Caco-2 (cell line): ENCODE measurements at places on chromosomes 4 and X. TPM values are rescaled to one million over a fixed set of nuclear protein-coding genes. Genes with fewer than 3 reads are reported as not detected.
A peak's percentile ranks its signal among the peaks of the same experiment; 100 is the strongest.

- peak overlapping the region; percentile 11 for H3K27ac ChIP-seq
- H3K36me3 ChIP-seq, result no peaks in the 10 kb centered on the region
- DNase-seq, result peak; percentile 57
- no peaks in the 10 kb centered on the region for H3K27me3 ChIP-seq
- no peak overlapping the region for H3K4me3 ChIP-seq
These were observed 195.7 kb upstream of the CASK start for GRCh38 chrX:42119076-42119475.

- H3K36me3 ChIP-seq, result no peaks in the 10 kb centered on the region
- no peaks in the 10 kb centered on the region for H3K4me1 ChIP-seq
- no peak overlapping the region for H3K27ac ChIP-seq
- no peak for DNase-seq
- H3K27me3 ChIP-seq, result no peaks in the 10 kb centered on the region
These were observed 1599.7 kb downstream of the ARAP2 start for GRCh38 chr4:34644579-34645115.

GRCh38 chr4:78722320-78722719 is 53.8 kb upstream of the BMP2K start:
- H3K4me3 ChIP-seq, result no peak overlapping the region
- DNase-seq, result no peak
- H3K36me3 ChIP-seq, result no peaks in the 10 kb centered on the region
- H3K4me1 ChIP-seq, result no peaks in the 10 kb centered on the region
- no peak overlapping the region for H3K27ac ChIP-seq

Gene SAGE1
- total RNA-seq, result not detected in 2 replicates

GRCh38 chr4:68079928-68080327 is 49.7 kb downstream of the TMPRSS11F start:
- H3K27ac ChIP-seq, result no peak overlapping the region
- no peaks in the 10 kb centered on the region for H3K4me1 ChIP-seq
- no peaks in the 10 kb centered on the region for H3K27me3 ChIP-seq
- no peak for DNase-seq

DNA sequence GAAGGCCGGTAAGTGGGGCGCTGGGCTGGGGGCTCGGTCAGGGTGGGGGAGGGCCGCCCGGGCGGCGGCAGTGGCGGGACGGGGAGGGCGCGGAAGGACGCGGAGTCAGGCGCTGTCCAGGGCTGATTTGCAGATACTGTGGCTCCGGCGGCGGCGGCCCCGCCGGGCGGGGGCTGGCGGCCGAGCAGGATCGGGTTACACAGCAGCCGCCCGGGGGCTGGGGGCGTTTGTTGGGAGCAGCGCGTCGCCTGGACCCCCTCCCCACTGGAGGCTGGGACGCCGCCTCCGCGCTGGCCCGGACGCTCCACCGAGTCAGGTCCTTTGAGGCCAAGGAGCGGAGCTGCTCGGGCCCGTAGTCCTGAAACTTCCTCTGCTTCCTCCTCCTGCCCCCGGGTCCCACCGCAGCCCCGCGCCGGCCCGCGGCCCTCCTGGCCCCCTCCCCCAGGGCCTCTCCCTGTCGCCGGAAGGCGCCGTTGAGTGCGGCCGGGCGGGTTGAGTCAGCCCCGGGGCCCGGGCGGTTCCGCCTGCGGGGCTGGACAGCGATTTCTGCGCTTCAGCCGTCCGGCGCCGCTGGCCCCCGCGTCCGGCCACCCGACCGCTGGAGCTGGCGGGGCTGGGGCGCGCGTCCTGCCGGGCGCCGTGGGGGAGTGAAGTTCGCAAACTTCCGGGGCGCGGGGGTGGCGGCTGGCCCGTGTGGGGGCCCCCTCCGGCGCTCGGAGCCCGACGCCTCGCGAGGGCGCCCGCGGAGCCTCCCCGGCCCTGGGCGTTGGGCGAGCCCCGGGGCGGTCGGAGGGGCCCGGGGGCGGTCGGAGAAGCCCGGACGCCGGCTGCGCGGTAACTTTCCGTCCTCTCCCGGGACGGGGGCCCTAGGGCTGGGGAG is 746 bp downstream of the REST start:
- H3K27ac ChIP-seq, result peak overlapping the region; percentile 97
- peaks cover 21% of the 10 kb centered on the region for H3K4me1 ChIP-seq
- H3K4me3 ChIP-seq, result peak overlapping the region; percentile 95
- H3K36me3 ChIP-seq, result no peaks in the 10 kb centered on the region; the same call in 1 of the 2 replicates
- H3K27me3 ChIP-seq, result no peaks in the 10 kb centered on the region
